ENCODE measurements at places on chromosomes 4 and X.

- DNase-seq, result no peak
Observed at GRCh38 chr4:73871511-73872310, 2.5 kb downstream of the CXCL1 start.

DNA sequence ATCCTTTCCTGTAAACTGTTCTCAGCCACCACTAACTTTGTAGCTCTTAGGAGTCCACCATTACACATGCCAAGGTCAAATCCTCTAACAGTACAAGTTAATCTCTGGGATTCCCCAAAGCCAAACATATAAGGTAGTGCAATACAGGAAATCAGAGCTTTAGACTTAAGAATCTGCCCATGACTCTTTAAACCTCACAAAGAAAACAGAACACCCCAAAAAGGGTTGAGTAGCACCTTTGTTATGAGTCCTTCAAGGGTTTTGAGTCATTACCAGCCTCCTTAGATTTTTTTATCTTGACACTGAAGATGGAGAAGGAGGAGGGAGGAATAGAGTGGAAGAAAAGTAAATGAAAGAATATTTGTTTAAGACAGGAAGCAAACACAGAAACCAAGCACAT is 243.9 kb upstream of the SPANXN1 start:
- no peak for DNase-seq

- peak; percentile 79 for DNase-seq
Observed at GRCh38 chrX:63657821-63658220, 127.2 kb downstream of the ARHGEF9 start.

- DNase-seq, result no peak
Observed at GRCh38 chr4:158018221-158018830, 154.5 kb downstream of the GASK1B start.

DNA sequence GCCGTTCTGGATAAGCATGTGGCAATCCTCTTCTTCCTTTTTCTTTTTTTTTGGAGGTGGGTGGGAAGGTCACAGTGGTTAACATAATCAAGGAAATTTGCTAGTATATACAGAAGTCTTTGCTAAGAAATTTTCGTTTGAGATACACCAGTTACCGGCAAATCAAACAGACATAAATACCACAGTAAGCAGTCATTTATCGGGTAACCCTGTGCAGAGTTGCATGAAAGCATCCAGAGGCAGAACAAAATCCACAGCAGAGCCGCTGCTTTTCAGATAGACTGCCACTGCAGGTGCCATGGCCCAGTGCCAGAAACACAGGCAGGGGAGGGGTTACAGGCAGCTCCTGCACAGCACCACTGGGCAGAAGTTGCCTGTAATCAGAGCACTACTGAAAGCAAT is 179.1 kb upstream of the MAB21L2 start:
- no peak for DNase-seq

DNA sequence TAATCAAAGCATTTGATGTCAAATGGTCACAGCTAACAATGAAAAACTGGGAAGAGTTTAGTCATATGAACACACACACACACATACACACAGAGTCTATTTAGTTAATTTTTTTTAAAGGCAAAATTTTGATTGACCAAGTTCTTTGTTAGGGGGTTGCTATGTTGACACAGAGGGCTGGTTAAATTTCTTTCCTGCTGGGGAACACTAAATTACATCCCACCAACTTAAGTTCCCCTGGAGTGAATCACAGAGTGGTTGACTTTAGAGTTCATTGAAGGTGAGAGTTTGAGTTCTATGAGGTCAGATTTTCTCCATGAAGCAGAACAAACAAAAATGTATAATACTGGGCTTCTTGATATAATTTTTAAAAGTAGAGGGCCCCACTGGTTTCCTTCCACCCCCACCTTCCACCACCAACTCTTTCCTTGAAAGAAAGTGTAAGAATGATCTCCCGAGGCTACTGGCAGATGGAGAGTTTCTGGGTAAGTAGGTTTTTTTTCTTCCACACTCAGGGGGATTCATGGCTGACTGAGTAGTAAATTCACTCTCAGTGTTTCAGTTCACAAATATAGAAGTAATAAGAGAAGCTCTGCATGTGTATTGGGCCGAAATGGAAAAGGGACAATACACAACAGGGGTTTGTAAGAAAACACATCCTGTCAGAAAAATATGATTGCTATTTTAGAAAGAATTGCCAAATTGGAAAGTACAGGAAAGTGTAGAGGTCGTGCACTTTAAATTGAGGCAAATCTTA is 917.0 kb upstream of the LCORL start:
- DNase-seq, result no peak

DNA sequence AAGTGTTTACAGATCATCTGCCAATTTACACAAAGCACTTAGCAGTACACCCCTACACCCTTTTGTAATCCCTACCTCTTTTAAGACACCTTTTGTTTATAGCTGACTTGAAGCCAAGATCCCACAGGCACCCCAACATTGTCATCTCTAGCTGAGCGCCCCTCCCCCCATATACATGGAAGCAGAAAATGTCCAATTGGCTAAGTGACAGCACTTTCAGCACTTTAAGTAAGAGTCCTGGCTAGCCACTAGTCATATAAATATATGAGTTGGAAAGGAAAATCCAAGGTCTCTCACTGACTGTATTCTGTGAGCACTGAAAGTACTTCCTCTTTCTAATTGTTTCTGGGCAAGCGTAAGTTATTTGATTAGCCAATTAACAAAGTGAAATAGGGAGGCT is 108.2 kb downstream of the NSUN7 start:
- DNase-seq, result no peak

GRCh38 chrX:106481341-106481740 is 130.4 kb upstream of the RADX start:
- DNase-seq, result no peak

DNA sequence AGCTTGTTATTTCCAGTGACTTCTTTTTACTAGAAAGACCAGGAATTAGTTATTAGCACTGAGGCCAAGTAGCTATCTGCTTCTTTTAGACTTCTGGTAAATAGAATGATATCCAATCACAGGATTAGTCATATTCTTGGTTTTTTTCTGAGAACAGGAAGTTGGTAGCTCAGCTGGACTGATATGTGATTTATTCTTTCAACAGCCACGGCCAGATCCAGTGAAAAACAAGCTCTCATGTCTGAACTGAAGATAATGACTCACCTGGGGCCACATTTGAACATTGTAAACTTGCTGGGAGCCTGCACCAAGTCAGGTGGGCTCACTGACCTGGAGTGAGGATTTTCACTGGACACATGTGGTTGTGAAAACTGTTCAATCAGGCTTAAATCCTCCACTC is 48.6 kb downstream of the PDGFRA start:
- DNase-seq, result no peak

GRCh38 chr4:3849140-3849539 is 83.0 kb downstream of the ADRA2C start:
- DNase-seq, result no peak

DNA sequence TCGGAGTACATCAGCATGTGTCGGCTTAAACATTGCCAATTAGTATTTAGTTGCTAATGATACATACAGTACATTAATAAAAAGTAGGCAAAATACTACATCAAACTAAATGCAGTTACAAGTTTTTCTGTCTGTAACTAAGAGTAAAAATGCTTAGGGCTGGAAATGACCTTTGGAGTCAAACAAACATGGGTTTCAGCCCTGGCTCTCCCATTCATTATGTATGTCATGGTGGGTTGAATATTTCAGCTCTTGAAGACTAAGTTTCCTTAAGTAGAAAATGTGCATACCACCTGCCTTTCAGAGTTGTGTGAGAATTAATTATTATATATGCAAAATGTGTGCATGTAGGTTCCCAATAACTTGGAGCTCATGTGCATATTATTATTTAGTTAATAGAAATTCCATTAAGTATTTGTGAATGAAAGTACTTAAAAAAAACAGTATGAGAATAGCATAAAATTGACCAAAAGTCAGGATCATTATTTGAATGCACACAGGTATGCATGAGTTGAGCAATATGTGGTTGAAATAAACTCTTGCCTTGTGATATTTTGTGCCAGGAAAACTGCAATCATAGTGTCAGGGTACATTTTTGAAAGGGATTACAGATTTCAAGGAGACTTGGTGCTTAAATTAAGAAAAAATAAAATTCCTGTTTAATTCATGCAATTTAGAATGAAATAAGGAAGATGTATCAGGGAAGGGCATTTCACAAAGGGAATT is 2048.7 kb downstream of the PCDH7 start:
- no peak for DNase-seq

DNA sequence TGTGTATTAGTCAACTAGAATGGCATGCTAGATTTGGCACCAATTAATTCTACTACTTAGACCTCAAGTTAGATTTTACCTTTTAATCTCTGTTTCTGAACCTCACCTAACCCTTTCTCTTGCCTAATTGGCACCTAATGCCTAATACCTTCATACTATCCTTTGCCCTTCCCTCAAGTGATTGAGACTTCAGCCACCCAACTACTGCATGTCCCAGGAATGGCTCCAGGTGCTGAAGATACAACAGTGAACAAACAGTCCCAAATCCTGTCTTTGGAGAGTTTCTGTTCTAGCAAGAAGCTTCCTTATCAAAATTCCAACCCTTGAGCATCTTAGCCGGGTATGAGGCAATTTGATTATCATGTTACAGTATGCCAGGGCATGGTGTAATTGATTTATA is 139.9 kb downstream of the CPE start:
- no peak for DNase-seq

DNA sequence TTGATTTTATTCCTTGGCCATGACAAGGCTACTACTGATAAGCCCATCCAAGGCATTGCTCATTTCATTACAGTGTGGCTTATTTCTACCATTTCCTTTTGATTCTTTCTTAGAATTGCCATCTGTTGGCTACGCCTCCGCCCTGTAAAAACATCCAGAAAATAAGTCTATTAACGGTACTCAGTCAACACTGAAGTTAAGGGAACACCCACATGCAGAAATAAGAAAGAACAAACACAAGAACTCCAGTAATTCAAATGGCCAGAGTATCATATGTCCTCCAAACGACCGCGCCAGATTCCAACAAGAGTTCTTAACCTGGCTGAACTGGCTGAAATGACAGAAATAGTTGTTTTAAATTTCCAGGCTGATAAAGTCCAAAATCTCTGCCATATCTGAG is 90.3 kb downstream of the CXXC4 start:
- no peak for DNase-seq

Data from coronary artery (tissue), 2 donors.